Right cardiac atrium (tissue), 5 donors: ENCODE measurements at places on chromosomes 13 and 19. TPM values are rescaled to one million over a fixed set of nuclear protein-coding genes. Genes with fewer than 3 reads are reported as not detected.

GRCh38 chr13:48485432-48485831 is 47.4 kb downstream of the RCBTB2 start:
- DNase-seq, result no peak

DNA sequence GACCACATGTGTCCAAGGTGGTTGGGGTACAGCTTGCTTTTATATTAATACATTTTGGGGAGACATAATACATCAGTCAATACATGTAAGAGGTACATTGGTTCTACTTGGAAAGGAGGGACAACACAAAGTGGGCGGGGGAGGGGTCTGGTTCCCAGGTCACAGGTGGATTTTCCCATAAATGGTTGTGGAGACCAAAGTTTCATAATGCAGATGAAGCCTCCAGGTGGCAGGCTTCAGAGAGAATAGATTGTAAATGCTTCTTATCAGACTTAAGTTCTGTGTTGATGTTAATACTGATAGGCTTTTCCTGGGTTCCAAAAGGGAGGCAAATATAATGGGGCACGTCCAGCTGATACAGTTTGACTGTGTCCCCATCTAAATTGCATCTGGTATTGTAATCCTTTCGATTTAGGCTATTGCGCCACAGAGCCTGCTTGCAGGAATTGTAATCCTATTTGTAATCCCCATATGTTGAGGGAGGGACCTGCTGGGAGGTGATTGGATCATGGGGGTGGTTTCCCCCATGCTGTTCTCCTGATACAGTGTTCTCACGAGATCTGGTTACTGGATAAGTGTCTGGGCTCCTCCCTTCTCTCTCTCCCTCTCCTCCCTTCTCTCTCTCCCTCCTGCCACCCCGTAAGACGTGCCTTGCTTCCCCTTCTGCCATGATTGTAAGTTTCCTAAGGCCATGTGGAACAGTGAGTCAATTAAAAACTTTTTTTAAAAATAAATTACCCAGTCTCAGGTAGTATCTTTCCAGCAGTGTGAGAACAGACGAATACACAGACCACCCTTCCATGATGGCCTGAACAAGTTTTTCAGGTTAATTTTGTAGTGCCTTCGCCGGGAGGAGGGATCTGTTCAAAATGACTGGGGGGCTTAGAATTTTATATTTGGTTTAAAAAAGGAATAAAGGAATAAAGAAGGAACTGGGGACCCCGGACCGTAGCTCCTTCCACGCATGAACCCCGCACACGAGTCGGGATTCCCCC is 44.9 kb downstream of the ZNF823 start:
- no peak for DNase-seq

DNA sequence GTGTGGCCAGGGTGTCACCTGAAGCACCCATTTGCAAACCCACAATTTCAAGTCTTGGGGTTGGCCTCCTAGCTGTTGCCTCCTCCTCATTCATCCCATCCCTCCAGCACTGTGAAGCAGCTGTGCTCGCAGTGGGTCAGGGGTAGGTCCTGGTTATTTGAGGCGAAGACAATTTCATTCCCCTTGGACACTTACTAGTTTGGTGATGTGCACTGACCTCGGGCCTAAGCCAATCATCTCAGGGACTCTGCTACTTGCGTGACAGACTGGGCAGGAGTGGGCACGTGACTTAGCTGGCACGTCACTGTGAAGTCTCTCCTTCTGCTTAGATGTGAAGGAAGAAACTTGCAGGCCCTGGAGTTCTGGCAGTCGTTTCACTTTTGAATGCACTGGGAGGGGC is 3.5 kb upstream of the ATP11A start:
- no peak for DNase-seq

- no peak for DNase-seq
Measured at GRCh38 chr13:82963226-82964099, 918.8 kb downstream of the SLITRK1 start.

DNA sequence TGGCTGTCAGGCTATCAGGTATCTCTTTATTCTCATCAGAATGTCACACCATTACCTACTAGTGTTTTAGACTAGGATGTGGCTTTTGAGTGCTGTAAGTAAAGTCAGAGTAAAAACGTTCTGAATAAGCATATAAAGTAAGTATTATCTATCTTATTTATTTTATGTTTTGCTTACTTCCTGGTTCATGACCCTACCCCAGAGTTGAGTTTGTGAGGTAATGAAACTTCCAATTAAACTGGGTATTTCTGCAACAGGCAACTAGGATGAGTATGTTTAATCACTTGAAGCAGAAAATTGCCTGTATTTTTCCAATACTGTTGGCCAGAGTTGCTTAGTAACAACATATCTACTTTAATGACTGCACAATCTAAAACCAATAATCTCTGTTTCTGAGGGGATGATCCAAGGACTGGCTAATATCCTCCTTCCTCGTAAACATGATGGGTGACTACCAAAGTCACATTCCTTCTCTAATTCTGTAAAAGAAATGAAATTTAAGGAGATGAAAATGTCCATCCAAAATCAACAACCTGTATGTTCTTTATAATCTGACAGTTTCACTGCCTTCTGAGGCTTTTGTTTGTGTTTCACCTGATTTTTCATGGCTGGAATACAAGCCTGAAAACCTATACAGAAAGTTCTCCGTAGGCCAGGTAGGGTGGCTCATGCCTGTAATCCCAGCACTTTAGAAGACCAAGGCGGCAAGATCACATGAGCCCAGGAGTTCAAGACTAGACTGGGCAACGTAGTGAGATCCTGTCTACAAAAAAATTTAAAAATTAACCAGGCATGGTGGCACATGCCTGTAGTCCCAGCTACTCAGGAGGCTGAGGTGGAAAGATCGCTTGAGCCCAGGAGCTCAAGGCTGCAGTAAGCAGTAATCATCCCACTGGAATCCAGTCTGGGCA is 83.1 kb downstream of the ABCC4 start:
- DNase-seq, result no peak

GRCh38 chr13:110045919-110046318 is 259.5 kb upstream of the IRS2 start:
- no peak for DNase-seq

DNA sequence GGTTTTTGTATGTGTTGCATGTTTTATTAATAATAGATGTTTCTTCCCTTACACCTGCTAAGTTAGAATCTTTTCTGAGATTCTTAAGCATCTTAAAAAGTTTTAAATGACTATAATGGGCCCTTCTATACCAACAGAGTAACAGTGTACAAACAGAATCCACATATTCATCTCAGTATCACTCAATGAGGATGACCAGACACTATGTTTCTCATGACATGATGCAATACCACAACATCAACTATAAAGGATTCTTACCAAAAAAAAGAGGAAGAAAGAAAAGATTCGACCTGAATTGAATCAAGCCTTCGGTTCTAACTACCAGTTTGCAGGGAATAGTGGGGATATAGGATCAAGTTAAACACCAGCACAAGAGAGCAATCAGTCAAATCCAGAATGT is 56.5 kb downstream of the INTS6 start:
- no peak for DNase-seq

GRCh38 chr19:34787059-34787824 is 14.2 kb upstream of the ZNF599 start:
- DNase-seq, result no peak

GRCh38 chr19:3801412-3802096 is 15.4 kb upstream of the MATK start:
- peak; percentile 77 for DNase-seq

DNA sequence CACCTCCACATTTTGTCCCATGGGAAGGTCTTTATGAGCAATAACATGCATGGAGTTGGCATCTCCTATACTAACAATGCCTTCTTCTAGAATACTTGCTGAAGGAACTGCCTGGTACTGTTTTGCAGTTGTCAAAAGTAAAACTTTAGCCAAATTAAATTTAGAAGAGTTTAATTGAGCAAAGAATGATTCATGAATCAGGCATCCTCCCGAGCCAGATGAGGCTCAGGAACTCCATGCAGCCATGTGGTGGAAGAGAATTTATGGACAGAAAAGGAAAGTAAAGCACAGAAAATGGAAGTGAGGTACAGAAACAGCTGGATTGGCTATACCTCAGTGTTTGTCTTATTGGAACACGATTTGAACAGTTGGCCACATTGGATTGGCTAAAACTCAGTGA is 1081.9 kb downstream of the SLITRK1 start:
- DNase-seq, result no peak

DNA sequence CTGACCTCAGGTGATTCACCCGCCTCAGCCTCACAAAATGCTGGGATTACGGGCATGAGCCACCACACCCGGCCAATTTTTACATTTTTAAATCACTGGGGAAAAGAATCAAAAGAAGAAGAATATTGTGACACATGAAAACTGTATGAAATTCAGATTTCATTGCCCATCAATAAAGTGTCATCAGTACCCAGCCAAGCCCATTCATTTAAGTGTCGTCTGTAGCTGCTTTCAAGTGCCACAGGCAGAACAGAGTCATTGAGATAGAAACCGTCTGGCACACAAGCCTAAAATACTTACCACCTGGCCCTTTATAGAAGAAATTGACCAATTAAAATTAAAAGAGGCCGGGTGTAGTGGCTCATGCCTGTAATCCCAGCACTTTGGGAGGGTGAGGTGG is 15.3 kb downstream of the COLGALT1 start:
- no peak for DNase-seq

- DNase-seq, result no peak
Measured at GRCh38 chr13:78631077-78631476, 27.7 kb upstream of the POU4F1 start.

GRCh38 chr19:15324791-15325519 is 7.4 kb downstream of the BRD4 start:
- peak; percentile 59 for DNase-seq

DNA sequence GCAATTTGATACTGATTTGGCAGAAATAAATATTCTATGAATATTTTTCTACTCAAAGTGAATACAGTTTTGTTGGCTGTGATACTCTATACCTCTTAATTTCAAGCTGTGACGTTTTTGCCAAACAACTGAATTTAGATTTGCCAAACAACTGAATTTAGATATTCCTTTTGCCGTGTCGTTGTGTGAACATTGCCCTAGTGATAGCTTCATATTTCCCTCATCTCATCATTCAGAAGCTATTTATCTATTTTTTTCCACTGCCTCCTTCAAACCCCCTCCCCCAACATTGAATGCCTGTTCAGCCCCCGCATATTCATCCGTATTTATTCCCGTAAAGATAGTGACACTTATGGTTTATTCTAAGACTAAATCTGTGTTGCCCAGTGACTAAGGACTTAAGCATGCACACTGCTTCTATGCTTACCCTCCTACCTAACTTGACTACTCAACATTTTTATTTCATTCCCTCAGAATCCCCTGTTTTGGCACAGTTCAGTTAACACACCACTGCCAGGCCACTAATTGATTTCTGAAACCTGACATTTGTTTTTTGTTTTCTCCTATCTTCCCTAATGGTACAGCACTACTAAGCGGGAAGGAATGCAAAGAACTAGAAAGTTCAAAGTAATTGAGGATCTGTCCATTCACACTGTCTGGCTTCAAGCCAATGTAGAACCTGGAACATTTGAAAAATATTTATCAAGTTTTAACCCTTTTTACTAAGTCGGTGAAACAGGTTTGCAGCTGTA is 2.8 kb upstream of the KLF5 start:
- no peak for DNase-seq

DNA sequence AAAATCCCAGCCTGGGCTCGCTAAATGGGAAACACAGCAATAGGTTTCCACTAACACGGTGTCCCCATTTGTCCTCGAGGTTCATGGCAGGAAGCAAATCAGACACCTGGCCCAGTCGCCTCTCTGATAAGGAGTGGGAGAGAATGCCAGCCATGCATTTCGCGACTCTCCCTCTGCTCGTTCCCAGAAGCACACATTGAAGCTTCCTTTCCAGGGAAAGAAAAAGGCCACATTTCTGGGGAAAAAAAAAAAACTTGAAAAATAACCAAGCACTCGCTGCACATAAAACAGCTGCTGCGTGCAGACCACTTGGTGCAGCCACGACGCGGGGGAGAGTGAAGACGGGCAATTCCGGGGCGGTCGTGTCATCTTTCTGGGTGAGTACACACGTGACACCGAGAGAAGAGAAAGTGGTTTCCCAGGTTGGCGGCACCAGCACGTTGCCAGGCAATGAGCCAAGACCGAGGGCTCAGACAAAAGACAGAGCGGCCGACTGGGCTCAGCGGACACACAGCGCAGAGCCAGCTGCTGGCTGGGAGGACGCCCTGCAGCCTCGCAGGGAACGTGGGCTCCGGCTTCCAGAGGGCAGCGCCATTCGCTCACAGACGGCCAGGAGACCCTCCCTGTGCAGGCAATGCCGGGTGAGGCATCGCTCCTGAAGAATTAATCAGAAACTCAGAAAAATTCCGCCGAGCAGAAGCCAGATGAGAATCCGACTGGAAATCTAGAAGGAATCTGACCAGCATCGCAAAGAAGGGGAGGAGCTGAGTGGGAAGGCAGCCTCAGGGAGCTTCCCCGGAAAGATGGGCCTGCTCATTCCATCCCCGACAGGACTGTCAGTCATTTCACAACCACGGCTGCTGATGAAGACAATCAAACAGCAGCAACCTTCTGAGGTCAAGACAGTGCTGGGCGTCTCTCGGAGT is 83.2 kb upstream of the IRS2 start:
- peak; percentile 95 for DNase-seq

GRCh38 chr19:23101241-23101640 is 15.6 kb upstream of the ZNF730 start:
- DNase-seq, result no peak

DNA sequence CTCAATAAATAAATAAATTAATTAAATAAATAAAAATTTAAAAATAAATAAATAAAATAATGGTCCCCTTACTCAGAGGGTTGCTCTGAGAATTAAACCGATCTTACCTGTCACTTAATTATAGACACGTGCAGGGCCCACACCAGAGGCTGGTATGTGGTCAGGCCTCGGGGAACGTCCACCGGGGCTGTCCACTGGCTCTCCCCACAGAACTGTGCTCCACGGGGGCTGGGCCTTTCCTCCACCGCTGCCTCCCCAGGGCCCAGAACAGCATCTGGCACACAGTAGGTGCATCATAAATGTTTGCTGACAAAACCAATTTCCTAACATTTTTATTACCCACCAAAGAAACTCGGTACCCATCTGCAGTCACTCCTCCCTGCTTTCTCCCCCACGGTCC is 69.2 kb downstream of the CEBPG start:
- DNase-seq, result peak; percentile 31

- DNase-seq, result no peak
Measured at GRCh38 chr19:4592445-4592844, 33.0 kb upstream of the SEMA6B start.

Gene TUBA3C
- not detected for total RNA-seq

Gene CEACAM20
- total RNA-seq, result not detected

Gene CLC
- total RNA-seq, result not detected

Gene SULT2B1
- total RNA-seq, result 0.25 TPM

Gene ACTL9
- not detected for total RNA-seq

Gene ZNF682
- total RNA-seq, result 4.0 TPM
